Stimulated activated CD8-positive, alpha-beta memory T cell treated with anti-CD3 and anti-CD28 coated beads, Interleukin-2, amount 100 ng/mL, for 1 hour (primary cell): ENCODE measurements at places on chromosomes 6 and 20.

DNA sequence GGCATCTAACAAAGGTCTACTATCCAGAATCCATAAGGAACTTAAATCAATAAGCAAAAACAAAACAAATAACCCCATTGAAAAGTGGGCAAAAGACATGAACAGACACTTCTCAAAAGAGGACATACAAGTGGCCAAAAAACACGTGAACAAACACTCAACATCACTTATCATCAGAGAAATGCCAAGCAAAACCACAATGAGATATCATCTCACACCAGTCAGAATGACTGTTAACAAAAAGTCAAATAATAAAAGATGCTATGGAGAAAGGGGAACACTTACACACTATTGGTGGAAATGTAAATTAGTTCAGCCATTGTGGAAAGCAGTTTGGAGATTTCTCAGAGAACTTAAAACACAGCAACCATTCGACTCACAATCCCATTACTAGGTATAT is 19.4 kb upstream of the VNN1 start:
- DNase-seq, result no peak

DNA sequence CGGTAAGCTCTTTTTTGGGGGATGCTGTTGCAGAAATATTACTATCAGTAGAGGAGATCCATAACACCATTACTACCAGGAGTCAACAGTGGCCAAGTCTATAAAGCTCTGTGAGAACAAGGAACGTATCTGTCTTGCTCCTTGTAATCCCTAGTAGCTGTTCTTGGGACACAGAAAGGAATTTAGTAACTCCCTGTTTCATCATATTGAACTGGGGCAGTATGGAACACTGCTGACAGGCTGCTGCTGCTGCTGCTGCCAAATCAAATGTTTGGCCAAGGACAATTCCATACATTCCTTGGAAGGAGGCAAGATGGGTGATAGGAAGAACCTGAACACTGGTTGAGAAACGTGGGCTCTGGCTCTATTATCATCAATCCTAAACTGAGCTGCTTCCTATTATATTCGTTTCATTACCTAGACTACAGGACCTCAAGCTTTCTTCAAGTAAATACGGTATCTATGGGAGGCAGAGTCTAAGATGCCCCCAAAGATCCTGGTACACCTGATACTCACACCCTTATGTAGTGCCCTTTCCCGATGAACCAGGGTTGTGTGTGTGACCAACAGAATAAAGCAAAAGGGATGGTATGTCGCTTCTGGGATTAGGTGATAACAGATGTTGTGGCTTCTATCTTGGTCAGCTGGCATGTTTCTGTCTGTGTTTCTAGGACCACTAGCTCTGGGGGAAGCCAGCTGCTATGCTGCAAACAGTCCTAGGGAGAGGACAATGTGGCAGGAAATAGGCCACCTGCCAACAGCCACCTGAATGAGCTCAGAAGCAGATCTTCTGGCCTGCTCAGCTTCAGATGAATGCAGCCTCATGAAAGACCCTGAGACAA is 39.5 kb downstream of the ELOVL5 start:
- no peak for DNase-seq

DNA sequence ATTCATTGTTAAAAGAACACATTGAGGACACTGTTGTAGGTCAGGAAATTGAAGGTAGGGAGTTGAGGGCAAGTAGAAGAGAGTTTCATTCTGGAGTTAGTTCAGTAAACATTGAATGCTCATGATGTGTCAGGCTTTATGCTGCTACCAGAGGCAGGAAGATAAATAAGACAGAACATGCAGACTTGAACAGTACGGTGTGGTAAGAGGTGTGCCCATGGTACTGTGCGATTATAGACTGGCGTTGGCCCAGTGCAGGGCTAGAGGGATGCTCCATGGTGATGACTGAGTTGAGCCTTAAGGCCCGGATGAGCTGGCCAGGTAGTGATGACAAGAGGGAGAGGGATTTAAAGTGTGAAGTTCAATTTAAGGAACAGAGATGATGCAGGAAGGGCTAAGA is 50.8 kb downstream of the CARMIL1 start:
- no peak for DNase-seq

GRCh38 chr20:5150226-5151076 is 23.6 kb downstream of the CDS2 start:
- no peak for DNase-seq

DNA sequence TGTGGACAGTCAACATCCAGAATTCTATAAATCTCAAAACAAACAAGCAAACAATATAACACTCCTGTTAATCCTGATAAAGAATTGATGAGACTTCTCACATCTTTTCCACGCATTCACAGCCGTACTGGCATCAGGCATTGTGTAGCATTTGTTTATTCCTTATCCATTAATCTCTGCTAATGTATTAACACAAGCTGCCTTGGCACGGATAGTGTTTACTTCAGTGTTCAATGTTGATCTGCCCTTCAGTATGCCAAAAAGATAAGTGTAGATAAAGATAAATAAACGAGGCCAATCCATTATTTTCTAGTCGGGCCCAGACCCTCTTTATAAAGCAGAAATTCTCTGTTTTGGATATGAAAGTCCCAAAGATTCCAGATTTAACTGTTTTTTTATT is 16.1 kb downstream of the UFL1 start:
- DNase-seq, result no peak

DNA sequence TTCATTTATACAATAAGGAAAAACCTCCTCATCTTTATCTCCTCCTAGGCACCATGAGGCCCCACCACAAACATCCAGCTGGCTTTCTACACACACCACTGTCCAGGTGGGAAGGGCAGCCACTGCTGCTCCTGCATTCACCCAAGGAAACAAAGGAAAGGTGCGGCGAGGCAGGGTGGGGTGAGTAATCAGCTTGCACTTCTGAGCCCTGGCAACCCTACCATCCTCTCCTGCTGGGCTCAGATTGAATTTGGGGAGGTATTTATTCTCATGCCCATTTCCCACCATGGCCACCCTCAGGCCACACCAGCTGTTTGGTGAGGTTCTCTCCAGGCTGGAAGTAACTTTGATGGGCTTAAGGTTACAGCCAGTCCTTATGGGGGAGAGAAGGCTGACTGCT is 31.2 kb upstream of the SPDEF start:
- DNase-seq, result no peak

DNA sequence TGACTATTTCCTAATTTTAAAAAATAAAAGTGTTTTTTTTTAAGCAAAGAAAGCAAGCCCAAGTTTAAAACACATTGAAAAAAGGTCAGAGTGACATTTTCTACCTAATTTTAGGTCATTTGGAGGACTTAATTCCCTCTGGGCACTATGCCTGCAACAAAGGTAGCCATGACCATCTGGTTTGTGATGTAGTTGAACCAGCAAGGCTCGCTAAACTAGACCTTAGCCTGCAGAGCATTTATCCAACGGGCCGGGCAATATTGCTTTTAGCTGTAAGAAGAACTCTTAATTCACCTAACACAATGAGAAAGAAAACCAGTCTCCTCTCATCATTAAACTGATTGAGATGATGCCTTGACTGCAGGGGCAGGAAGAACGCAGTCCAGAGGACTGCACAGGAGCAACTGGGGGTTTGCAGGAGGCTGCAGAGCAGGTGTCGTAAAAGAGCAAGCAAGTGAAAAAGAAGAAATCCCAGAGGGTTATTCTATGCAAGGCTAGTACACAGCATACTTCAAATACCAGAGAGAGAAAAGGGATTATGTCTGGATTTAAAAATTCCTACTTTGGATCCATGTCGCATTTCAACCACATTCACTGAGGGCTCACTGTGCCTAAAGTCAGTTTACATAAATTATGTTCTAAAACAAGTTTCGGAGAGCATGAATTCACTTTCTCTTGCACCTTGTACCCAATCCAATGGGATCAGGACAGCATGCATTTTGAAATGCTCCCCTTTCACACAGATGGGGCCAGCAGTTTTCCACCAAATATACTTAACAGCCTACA is 12.8 kb downstream of the TRAF3IP2 start:
- no peak for DNase-seq

- no peak for DNase-seq
These were observed 849.9 kb upstream of the EPHA7 start for GRCh38 chr6:94269256-94269655.

DNA sequence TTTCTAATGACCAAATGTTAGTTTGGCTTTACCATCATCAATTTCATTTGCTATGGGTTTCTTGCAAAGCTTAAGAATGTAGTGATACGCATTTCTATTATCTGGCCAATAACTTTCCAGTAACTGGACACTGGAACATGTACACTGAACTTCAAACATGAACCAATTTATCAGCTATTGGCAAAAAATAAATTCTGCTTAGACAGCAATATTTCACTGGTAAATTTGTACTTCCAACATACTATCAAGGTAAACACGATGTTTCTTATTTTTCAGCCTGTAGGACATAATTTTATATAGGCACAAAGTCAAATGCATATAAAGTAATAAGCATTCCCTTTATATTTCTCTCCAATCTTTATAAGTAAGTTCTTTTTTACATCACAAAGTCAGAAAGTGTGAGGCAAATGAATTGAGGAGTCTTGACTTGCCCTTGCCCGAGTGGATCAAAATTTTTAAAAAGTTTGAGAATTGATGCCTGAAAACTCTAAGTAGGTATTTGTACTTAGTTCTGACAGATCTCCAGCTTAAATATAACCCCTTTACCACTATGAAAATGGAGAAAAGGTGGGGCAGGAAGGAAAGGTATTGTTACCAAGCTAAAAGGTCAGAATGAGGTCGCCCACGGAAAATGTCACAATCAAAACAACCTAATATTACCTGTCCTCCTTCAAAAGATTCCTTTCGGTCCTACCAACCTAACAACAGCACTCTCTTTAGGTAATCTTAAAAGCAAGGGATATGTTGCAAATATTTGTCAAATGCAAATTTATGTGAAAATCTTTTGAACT is 41.3 kb downstream of the STK38 start:
- DNase-seq, result no peak

DNA sequence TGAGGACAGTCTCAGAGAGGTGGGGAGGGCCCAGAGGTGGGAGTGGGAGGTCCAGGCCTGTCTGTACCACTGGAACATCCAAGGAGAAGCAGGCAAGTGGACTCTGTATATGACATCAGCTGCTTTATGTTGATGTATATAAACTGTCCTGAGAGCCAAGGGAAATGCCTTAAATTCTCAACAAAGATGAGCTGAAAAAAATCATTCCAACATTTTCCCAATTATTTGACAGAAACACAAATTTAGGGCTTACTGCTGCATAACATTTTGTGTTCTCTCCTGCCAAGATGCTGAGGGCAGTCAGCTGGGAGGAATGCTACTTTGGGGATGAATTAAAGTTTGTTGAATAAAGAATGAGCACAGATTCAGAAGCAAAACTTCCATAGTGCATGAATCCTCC is 52.8 kb downstream of the FOXC1 start:
- no peak for DNase-seq

DNA sequence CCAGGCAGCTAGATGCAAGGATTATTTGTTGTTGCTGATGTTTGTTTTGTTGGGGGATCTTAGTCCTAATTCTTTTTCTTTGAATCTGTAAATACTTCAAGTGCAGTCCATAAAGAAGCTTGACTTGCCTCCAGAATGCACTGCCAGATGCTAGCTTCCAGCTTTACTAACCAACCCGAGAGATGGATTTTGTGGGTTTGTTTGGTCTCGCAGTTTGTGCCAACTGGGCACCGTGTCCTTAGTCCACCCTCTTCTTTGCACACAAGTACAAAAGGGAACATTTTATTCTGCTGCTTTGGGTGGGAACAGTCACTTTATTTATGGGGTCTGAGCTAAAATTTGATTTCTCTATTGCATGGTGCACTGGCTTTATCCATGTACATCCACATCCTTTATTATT is 212.0 kb downstream of the PLCB1 start:
- DNase-seq, result no peak

DNA sequence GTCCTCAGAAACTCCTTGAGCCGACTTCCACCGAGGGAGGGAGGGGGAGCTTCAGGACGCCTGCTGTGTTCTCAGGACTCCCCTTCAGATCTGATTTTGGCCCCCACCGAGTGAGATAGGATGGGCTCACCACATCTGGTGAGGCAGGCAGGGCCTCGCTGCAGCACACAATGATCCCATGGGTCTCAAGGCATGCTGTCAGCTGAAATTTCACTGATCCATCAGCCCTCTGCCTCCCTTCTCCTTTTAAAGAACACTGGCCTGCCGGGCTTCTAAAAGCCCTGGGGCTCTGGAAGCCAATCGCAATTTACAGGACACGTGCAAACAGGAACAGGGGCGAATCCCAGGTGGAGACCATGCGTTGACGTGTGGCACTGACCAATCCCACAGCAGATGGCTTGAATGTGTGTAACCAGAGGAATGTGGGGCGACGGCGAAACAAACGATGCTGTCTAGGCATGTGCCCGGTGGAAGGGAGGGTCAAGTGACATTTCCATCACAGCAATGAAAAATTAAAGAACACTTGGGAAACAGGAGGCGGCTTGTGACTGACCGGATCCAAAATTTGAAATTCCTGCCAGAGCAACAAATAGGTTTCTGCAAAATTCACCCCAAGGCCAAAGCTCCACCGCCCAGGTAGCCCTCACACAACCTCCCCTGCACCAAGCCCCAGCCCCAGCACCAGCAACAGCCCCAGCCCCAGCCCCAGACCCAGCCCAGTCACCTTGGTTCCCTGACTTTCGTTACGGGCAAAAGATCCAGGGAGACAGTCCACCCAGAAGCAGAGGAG is 167.1 kb upstream of the ZNF337 start:
- DNase-seq, result no peak

GRCh38 chr6:131642987-131643611 is 6.0 kb downstream of the ENPP3 start:
- DNase-seq, result no peak

GRCh38 chr6:148628251-148628650 is 118.6 kb upstream of the UST start:
- no peak for DNase-seq

DNA sequence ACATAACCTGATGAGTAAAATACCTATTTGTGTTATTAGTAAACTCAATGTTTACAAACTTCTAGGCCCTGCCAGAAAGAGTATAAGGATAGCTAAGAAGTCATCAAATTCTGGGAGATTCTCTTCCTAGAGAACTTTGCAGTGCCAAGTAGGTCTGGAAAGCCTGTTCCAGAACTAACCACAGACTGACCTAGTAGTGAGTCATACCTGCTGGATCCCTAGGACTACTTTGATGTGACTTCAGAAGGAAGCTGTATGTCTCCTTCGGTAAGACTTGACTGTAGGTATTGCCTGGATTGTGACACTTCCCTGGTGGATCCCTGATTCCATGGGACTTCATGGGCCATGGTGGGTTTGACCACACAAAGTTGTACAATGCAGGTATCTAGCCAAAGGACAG is 131.7 kb downstream of the DNAH8 start:
- DNase-seq, result no peak

DNA sequence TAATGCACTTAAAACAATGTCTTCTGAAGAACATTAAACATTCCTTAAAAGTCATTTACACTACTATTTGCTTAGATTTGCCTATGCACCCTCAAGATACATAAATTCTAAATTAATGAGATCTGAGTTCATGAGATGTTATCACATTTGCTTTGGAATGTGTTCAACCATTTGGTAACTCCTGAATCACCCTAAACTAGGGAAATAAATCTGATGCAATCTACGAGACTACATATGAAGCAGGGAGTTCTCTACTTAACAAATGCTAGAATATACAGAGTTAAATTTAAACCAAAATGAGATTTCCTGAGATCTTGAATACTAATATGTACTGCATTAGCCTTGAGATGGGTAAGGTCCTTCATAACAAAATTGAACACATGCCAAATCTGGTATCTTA is 170.1 kb downstream of the CLIC5 start:
- no peak for DNase-seq

GRCh38 chr20:53827292-53828087 is 233.9 kb upstream of the ZNF217 start:
- no peak for DNase-seq

- no peak for DNase-seq
These were observed 179.7 kb downstream of the BCAS1 start for GRCh38 chr20:53890443-53891305.

- DNase-seq, result no peak
These were observed 54.5 kb downstream of the PLCG1 start for GRCh38 chr20:41191562-41192500.
